GM12891 (cell line): ENCODE measurements at places on chromosomes 3 and 15.

- DNase-seq = no peak
Measured at GRCh38 chr3:117628823-117629291, 919.3 kb downstream of the TUSC7 start.

- no peak for DNase-seq
Measured at GRCh38 chr3:156519758-156520162, 35.2 kb downstream of the SSR3 start.

DNA sequence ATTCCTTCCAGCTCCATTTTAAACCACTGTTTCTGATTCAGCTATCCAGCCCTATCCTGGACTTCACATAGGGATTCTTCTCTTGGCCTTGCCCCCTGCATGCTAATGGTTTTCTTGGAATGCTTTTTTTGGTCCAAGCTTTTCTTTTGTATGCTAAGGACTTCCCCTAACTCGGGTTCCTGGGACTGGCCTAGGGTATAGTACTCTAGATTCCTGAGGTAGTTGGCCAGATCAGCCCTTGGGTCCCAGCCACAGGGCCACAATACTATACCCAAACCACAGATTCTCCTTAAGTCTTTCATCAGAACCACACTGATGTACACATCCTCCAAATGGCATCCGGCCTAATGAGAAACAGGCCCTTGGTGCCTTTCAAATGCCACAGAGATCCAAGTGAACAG is 2.8 kb downstream of the FYCO1 start:
- no peak for DNase-seq

DNA sequence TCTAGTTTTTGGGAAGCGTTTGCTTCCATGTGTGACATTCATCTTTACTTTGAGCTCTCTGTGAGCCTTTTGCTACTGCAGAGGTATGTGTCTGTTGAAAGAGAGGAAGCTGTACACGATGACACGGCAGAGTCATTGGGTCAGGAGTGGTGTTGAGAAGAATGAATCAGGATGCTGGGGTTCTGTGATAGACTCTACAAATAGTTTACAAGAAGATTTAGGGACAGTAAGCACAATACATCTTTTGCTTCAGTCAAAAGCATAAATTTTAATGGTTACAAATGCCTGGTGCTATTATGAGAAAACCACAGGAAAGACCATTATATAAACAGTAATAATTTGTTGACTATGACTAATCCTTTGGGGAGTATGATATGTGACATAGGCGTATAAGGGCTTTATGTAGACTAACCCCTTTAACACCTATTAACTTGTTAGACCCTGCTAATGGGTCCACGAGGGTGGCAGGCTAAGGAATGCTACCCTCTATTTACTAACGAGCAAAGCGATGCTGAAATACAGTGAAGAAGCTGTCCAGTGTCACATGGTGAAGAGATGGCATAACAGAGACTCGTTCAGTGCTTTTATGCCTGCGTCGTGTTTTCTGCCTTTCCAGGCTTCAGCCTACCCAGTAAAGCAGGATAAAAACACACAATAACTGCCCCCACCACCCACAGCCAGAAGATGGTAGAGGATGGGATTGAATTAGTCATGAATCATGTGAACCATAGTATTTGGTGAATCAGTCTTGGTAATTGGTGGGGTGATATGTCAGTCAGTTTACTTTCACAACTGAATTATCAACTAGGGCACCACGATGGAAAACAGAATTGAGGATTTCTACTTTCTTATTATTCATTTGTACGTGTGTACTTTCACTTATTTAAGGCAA is 118.8 kb downstream of the LPP start:
- DNase-seq = no peak

GRCh38 chr3:153928851-153929250 is 192.3 kb upstream of the ARHGEF26 start:
- DNase-seq = no peak

DNA sequence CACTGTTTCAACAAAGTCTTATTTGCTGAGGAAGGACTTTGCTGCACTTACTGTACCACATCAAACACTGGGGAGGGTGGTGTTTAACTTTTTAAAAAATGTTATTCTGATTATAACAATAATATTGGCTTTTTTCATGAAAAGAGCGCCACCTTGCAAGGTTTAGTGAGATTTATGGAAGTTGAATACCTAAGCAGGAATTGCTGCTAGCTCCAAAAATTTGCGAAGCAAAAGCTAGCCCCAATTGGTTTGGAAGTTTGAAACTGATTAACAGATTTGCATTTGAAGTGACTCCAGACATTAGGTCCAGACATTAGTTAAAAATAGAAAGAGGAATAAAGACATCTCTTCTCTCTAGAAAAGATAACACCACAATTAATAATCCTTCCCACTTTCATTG is 6.7 kb downstream of the ZIC1 start:
- DNase-seq = no peak
